Retina (tissue), 1 donor: ENCODE measurements at places on chromosomes 4 and X.

GRCh38 chr4:10403633-10404445, 53.4 kb downstream of the ZNF518B start:
- DNase-seq, result peak; percentile 19

DNA sequence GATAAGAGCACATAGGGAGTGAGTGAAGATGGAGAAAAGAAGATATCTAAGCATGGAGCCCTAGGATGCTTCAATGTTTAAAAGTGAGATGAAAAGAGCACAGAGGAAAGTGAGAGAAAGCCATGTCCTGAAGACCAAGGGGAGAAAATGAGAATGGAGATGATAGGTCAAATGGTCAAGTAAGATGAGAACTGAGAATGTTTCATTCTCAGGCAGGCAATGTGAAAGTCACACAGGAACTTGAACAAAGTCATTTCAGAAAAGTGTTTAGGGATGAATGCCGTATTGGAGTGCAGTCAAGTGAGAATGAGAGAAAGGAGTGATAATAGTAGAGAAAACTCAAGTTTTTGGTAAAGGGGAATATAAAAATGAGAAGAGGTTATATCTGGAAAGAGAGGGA, 148.7 kb upstream of the PTCHD1 start:
- DNase-seq, result no peak

- no peak for DNase-seq
These were observed 68.3 kb upstream of the RBPJ start for GRCh38 chr4:26252349-26253025.

DNA sequence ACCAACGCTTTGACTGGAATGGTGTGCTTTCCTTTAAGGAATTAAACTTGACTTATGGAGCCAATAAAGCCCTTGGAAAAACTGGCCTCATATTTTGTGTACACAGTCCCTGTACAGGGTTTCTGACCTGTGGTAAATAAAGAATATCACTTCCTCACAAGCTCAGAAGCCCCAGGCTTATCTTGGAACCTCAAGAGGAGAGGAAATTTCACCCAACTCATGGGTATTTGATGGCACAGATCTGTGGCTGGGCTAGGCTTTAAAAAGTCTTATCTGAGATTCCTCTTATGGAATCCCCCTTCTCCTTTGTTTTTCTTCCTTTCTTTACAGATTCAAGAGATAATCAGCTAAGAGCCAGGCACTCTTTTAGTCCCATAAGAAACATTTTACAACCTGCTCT, 89.3 kb upstream of the USP38 start:
- DNase-seq, result no peak

- no peak for DNase-seq
These were observed 6.7 kb upstream of the SH3BP2 start for GRCh38 chr4:2786152-2786671.

GRCh38 chrX:129726307-129727111, 12.3 kb upstream of the XPNPEP2 start:
- peak; percentile 44 for DNase-seq

- DNase-seq, result peak; percentile 46
These were observed 39.3 kb upstream of the CLDN34 start for GRCh38 chrX:9927698-9928482.

DNA sequence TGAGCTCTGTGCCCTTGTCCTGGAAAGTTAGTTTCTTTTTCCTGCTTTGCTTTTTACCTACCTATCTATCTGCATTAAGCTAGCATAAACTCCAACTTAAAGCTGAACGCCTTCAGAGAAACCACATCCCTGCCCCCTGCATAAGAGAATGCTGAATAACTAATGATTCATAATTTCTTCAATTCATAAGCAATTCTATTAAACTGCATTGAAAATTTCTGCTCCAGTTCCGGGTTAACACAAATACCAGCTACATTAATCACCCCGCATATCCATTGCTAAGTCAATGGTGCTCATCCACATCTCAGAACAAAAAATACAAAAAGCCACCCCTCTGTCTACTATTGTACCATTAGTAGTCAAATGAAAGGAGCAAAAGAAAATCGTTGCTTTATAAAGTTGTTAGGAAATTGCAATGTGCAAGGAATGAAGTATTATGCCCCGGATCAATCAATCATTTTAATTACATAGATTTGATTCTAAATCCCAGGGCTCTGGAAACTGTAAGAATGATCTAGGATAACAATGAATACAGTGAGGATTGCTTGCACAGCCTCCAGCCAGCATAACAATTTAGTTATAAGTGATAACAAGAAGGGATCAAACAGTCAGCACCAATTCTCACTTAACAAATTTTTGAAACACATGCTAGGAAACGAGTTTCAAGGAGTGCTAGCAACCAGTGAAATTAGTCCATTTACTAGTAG, 106.8 kb downstream of the ELOVL6 start:
- DNase-seq, result no peak

- no peak for DNase-seq
These were observed 775.9 kb upstream of the INTU start for GRCh38 chr4:126856906-126857305.

DNA sequence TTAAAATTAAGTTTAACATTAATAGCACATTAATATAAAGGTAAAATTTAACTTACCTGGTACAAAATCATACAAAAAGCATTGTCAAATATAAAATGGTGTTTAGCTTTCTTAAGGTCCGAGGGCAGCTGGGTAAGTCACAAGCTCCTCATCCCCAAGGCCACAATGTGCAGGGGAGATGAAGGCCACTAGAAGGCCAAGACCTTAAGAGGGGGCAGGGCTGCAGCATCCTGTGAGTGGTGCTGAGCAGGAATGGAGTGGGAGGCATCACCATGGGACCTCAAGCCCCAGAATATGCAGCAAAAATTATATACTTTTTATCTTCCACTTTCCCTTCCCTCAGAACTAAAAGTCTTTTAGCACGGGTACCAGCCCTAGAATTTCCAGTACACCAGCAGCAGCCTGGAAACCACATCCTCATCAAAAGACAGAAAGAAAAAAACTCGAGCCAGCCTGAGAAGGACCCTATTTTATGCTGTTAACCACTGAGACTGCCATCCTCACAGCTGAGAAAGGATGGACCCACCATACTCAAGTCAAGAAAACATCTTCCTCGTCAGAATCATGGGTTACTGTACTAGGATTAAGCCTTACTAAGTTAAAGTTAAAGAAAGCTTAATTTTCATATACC, 13.0 kb upstream of the RHOXF2 start:
- no peak for DNase-seq

DNA sequence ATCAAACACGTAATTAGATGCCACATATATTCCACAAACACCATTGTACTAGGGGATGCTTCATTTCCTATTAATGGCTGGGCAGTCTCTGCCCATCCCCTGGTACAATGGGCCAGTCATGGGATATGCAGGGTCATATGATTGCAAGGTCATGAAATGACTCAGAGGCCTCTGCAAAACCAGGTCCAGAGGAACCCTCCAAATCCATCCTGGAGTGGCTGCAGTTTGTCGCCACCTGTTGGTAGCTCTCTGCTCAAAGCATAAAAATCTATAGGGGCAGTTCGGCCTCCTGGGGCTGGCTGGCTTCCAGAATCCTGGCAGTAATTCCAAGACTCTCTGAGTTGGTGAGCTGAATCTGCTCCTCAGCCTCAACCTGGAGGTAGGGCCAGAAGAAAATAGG, 22.9 kb upstream of the PUDP start:
- DNase-seq, result no peak

GRCh38 chr4:45716093-45716492, 407.8 kb downstream of the GABRG1 start:
- DNase-seq, result no peak

DNA sequence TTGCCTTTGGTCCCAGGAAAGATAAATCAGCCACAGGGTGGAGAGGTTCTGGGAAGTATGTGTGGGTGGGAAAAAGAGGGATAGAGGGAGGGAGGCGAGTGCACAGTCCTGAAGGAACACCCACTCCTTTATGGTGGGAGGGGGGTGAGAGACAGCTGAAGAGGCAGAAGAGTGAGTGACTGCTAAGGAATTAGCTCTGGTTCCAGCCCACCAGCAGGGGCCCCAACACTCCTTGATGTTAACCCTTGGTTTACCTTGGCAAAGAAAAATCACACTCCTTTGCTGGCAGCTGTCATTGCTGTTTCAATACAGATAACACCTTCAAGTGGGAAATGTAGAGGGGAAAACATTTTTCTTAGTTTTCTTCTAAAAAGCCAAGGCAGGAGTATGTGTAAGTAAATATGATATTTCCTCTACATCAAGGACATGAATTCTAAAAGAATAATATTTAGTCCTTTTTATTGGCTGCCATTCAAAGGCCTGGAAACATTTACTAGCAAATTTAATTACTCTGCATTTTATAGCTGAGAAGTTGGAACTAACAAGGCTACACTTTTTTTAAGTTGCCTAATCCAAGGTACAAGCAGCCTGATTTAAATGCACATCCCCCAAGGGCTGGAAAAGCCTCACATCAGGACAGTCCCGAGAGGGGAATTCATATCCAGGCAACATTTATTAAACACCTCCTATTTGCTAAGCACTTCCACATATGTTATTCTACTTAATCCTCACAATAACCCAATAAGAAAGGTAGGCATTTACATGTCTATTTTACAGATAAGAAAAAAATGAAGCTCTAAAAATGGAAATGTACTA, 81.7 kb downstream of the HS6ST2 start:
- DNase-seq, result no peak

DNA sequence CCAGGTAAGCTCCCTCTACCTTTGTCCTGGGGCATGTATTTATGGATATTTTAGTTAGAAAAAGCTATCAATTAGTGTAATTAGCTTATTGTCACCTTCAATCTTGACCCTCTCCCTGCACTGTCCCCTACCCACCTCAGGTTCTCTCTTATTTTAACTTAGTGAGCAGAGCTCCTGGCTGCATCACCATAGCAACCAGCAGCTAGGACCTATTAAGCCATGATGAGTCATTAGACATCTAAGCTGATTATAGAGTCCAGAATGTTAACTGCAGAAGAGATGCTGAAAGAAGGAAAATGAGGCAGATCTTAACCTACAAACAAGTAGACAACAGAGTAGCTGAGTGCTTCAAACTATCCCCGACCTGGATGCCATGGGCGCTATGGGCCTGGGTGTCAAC, 36.6 kb downstream of the MAGEE2 start:
- DNase-seq, result peak; percentile 1
